ENCODE measurements at places on chromosomes 7 and 10.

- no peak for DNase-seq
Measured at GRCh38 chr10:107356396-107356795, 191.9 kb upstream of the SORCS1 start.

DNA sequence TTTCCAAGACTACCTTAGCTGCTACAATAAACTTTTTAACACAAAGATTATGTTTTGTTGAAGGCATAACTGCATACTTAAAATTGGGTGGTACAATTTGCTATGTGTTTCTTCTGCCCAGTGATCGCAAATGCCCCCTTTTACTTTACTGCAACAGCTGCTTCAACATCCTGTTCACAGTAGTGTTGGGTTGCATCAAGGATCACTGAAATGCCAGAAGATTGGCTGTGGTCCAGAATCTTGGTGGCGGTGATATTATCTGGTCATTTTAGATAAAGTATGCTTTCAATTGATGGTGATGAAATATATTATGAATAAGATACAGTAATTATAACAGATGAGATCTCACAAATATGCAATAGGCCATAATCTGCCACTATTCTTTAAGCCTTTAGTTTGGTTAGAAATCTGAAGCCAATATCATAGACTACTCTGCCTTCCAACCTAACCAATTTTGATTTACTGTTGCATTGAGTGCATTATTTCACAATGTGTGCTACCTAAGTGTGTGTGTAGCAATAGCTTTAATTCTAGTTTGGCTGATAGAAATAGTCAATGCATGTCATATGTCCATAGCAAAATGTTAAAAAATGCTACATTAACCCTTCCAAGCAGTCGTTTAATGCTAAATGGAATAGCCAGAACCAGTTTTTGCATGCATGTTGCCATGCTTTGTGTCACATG is 29.8 kb upstream of the ING3 start:
- DNase-seq, result no peak

DNA sequence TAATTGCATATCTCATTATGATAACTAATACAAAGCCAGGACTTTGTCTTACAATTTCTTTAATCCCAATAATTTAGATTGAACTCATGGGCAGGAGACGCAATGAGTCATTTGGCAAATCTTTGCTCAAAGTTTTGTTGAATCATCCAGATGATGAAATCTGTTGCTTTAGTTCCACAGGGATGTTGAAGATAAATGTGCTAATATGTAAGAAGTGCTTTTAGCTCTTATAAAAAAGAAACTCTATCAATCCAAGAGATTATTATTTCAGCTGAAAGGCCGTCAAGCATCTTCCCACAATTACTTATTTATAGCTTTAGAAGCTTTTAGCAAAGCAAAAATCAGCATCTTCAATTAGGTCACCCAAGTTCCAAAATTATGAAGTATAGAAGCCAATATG is 36.8 kb upstream of the ANK3 start:
- no peak for DNase-seq

DNA sequence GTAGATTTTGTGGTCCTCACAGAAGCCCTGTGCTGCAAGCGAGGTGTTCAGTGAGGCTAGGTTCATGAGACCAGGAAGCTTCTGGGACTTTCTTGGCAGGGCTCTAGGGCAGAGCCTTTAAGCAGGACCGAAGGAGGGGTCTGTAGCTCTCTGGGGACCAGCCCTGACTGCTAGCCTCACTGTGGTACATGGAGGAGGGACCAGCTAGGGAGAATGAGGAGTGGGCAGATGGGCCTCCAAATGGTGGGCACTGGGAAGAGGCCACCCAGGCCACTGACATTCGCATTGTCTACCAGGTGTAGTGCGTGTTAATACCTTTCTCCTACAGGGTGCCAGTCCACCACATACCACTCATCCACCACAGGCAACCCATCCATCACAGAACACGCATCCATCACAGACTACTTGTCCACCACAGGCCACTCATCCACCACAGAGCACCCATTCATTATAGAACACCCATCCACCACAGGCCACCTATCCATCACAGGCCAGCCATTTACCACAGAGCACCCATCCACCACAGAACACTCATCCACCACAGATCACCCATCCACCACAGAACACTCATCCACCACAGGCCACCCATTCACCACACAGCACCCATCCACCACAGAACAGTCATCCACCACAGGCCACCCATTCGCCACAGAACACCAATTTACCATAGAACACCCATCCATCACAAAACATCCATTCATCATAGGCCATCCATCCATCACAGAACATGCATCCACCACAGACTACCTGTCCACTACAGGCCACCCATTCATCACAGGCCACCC is 31.6 kb upstream of the ZNF488 start:
- DNase-seq, result no peak

DNA sequence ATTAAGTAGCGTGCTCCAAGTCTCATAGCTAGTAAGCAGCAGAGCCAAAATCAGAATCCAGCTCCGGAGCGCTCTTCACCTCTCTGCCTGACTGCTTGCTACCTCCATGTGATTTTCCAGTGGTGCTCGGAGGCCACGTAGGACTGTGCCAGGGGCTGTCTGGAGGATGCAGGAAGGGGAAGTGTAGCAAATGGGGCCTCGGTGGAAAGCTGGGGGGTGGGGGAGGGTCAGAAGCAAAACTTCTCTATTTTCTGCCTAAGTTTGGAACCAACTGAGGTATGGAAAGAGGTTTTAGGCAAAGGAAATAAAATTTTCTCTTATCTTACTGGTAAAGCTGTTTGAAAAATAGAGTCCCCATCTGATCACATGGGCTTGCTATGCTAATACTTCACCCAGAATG is 108.7 kb downstream of the TBXAS1 start:
- DNase-seq, result no peak

DNA sequence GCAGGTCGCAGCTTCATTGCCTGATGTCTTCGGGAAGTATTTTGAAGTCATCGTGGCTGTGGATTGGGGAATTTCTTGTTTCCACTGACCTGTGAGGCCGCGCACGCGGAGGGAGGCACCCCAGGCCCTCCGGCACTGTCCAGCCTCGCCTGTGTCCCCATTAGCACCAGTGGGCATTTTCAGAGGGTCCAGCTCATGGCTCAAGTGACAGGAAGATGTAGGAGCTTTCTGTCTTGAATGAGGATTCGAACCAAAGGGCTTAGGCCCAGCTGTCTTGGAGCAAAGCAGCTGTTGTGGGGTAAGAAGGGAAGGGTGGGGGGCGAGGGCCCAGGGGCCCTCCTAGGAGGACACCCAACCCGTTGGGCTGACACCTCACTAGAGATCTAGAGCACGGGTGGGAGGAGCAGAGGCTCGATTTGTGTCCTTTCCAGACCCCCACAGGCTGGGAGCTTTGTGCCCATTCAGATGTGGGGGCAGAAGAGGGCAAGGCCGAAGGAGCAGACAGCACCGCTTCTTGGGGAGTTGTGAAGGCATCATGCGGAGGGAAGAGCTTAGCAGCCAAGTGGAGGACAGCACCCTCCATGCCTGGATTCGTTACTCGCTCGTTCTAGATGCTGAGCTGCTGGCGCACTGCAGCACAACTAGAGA is 914 bp downstream of the ZNF37A start:
- no peak for DNase-seq

GRCh38 chr10:73597346-73597745 is 6.2 kb upstream of the USP54 start:
- DNase-seq, result no peak

DNA sequence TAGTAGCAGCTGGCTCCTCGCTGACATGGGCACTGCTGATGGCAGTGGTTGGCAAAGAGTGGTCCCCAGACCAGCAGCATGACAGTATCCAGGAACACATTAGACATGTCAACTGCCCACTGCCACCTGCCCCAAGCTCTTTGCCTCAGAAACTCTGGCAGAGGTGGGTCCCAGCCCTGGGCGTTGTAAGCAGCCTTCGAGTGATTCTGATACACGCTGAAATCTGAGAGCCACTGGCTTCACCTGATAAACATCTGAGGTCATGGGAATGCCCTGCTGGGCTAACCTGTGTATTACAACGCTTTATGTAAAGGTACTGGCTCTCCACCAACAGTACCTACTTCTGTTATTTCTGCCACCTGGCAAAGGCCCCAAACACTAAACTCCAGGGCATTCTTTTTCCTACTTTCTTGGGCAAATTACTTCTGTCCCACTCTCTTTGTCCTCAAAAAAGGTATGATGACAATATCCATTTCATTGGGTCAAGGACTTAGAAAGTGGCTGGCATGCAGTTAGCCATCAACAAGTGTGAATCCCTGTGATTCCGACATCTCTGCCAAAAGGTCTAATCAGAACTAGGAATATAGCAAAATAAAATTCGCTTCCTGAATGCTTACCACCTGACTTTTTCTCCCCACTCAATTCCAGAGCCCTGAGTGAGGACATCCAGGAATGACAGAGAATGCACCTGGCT is 9.2 kb downstream of the SGMS1 start:
- no peak for DNase-seq

- peak; percentile 96 for DNase-seq
Measured at GRCh38 chr7:43582503-43583423, at the start of gene STK17A. Gene STK17A (plus strand): TSS chr7:43583108. CDS start chr7:43583244, 136 bp downstream.

GRCh38 chr7:1794888-1795542 is 124.9 kb downstream of the ELFN1 start:
- no peak for DNase-seq

DNA sequence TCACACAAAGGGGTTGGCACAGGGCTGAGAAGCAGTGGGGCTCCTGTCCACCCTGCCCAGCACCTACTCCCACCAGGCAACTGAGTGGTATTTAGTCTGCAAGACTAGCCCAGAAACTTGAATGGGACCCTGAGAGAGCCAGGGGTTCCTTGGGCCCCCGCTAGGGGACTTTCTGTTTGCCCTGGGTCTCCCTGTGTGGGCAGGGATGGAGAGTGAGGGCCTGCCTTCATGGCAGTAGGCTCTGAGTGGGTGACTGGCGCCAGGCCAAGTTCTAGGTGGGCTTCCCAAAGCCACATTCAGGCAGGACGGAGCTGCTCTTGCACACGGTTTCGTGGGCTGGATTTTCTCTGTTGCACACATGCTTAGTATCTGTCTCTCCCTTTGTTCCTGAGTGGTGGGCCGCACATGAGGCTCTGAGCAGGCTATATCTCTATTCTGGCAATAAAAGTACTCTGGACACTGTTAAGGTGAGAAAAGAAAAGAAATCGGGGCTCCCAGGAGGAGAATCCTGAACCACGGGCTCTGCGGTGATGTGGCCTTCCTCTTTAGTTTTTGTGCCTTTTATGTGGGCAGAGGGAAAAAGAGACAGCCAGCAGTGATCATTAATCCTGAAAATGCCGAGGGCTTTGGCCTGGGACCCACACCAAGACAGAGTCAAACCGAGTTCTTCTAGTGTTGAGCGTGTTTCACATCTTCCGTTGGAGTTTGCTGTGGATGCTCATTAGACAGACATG is 26.9 kb downstream of the IL2RA start:
- DNase-seq, result no peak

Measured in right forelimb (tissue), 1 donor.